NCI-H1092 (cell line): ENCODE measurements at places on chromosomes 13 and 19.

DNA sequence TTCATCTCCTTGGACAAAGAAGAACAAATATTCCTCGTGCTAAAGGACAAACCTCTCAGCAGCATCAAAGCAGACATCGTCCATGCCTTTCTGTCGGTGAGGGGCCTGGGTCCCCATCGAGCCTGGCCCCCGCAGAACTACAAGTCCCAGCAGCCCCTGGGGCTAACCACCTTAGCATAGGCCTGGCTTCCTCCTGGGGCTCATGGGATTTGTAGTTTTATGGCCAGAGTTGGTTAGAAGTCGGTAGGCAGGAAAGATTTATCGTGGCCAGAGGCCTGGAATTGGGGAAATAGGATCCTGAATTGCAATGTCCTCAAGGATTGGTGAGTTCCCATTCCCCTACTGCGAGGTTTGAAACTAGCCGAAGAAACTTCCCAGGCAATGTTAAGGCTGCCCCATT lies 19.6 kb downstream of the TMEM150B start:
- peak; percentile 11 for DNase-seq

DNA sequence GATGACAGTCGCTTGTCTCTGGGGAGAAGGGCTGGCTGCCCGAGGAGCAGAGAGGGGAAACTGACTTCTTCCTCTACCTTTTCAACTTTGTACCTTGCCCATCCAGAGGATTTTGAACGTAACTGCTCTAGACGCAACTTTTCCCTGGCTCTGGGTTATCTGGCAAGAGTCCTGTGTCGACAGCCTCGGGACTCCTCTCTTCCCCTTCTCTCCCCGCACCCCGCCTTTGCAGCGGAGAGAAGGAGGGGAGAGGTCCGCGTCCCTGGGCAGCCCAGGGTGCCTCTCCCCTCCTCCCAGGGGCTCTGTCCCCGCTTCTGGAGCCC lies 574 bp downstream of the SH3GL1 start:
- no peak for DNase-seq

DNA sequence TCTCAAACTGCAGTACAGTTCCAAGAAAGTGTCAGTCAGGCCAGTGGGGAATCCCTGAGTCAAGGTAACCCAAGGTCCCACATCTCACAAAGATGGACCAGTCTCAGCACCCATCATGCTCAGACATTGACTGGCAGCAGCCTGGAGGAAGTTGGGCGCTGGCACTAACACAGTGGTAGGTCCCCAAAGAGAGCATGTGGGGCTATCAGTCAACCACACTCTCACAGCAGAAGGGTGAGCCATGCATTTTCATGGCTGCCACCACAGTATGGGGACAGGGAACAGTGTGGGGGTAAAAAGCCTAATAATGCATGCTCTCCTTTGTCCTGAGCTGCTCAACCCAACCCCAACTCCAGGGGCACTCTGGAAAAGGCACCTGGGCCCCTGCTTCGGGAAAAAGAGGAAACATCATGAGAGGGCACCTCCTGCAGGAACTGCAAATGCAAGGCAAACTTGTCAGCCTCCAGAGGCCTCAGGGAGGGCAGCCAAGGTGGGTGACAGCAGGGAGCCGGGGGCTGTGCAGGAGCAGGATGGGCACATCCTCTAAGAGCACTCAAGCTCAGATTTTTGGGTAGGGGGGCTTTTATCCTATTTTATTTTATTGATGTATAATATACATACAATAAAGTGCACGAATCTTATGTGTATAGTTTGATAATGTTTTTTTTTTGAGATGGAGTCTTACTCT lies 9.5 kb upstream of the PLEKHF1 start:
- DNase-seq = no peak

- no peak for DNase-seq
These were observed 80.0 kb upstream of the FREM2 start for GRCh38 chr13:38606699-38607535.

DNA sequence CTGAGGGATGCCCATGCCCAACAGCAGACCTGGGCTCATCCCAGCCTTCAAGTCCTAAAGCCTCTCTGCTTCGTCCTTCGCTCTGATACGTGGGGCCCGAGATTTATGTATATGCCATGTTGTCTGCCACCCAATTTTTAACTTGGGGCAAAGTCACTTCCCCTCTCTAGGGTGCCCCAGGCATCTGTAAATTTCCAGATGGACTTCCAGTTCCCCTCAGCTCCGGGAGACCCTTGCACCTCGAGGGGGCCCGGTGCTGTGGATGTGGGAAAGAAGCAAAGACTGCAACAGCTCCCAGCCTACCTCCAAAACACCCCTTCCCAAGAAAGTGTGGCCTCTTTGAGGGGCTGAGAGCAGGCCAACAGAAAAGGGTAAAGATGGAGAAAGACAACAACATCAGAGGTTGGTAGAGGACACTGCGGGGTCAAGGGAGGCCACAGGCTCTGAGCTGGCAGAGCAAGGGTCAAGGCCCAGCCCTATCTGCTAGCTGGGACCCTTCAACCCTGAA lies 97.4 kb downstream of the STK24 start:
- no peak for DNase-seq

DNA sequence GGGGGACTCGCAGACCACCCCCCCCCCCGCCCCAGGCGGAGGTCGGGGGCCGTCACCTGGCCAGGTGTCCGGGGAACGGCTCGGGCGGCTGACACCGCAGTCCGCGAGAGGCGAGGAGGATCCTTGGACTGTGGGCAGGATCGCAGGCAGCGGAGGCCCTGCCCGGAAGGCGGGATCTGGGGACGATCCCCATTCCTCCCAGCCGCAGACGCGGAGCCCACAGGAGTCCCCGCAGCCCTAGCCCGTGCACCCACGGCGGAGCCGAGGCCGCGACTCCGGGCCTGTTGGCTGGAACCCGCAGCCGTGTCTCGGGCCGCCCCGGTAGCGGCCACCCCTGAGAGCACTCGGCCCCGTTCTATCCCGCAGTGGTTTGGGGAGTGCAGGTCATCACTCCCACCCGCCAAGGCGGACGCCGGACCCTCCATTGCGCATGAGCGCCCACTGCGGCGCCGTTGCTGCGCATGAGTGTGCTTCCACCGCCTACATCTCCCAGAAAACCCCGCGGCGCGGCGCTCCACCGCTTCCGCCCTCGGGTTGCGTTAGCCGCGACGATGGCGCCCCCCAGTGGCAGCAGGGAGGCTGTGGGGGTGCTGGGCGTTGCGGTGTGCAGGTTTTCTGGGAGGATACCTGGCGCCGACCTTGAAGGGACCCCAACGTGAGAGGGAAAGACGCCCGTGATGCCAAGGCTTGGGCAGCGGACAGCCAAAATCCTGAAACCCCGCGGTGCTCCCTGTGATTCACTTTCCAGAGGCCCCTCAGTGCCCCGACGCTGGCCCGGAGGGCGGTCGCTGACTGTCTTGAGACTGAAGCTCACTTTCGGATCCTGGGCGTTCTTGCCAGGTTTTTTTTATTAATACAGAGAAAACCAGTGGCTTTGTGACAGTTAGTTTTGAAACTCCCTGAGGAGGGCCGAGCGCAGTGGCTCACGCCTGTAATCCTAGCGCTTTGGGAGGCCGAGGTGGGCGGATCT lies 4.4 kb upstream of the ZNF329 start:
- DNase-seq = peak; percentile 77

GRCh38 chr13:50990065-50990817 lies 80.7 kb downstream of the RNASEH2B start:
- DNase-seq = peak; percentile 54

GRCh38 chr13:99442273-99442895 lies 58.9 kb upstream of the TM9SF2 start:
- DNase-seq = peak; percentile 46

- DNase-seq = no peak
These were observed 25.5 kb downstream of the FOXO1 start for GRCh38 chr13:40640845-40641458.

- no peak for DNase-seq
These were observed 107.7 kb upstream of the C1QTNF9B start for GRCh38 chr13:24004971-24005370.

DNA sequence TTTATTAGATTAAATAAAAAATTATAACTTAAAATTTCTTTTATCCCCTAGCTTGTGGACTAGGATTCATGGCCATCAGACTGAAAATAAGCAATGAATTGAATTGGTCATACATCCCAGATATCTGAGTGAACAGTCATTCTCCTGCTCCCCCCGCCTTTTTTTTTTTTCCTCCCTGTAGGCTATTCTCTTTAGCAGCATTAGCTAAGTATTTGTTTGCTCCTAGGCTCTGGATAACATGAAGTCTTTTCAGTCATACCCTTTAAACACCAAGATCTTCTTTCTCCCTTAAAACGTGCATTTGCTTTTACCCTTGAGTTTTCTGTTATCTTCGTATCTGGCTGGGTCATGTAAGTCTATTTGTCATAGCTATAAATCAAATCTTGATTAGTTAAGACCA lies 866.7 kb upstream of the SPRY2 start:
- no peak for DNase-seq

GRCh38 chr19:50383001-50383851 lies 921 bp upstream of the POLD1 start:
- no peak for DNase-seq

- no peak for DNase-seq
These were observed 7.3 kb downstream of the ADPRHL1 start for GRCh38 chr13:113445791-113446487.

GRCh38 chr13:26019251-26019650 lies 32.6 kb downstream of the SHISA2 start:
- no peak for DNase-seq

DNA sequence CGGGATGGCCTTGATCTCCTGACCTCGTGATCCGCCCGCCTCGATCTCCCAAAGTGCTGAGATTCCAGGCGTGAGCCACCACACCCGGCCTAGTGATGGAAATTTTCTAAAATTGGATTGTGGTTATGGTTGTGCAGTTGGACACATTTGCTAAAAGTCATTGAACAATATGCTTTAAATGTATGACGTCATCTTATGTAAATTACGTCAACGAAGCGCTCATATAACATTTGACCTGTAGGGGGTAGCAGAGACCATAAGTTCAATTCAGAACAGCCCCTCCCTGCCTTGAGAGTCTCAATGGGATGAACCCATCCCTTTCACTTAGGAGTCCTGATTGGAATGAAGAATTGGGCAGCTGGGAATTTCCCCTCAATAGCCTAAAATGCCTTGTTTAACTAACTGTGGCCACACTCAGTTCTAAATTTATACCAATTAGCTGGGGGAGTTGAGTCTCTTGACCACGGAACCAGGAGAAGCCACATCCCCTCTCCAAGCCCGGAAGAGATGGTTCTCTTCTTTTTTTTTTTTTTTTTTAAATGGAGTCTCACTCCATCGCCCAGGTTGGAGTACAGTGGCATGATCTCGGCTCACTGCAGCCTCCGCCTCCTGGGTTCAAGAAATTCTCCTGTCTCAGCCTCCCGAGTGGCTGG lies 15.2 kb upstream of the TLE6 start:
- peak; percentile 79 for DNase-seq

DNA sequence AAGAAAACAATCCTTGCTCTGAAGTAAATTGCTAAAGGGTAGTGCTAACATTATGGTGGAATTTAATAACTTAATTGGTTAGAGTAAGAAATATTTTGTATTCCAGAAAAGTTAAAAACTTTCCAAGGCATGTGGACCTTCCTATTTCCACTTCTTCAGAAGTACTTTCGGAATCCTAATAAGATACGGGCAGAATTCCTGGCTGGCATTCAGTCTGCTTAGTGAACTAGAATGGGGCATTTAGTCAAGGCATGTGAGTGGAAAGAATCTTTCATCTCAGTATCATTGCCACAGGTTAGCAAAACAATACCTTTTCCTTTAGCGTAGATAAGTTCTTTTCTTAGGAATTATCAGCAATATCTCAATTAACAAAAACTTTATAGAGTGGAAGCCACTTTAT lies 85.1 kb downstream of the TNFRSF19 start:
- no peak for DNase-seq

DNA sequence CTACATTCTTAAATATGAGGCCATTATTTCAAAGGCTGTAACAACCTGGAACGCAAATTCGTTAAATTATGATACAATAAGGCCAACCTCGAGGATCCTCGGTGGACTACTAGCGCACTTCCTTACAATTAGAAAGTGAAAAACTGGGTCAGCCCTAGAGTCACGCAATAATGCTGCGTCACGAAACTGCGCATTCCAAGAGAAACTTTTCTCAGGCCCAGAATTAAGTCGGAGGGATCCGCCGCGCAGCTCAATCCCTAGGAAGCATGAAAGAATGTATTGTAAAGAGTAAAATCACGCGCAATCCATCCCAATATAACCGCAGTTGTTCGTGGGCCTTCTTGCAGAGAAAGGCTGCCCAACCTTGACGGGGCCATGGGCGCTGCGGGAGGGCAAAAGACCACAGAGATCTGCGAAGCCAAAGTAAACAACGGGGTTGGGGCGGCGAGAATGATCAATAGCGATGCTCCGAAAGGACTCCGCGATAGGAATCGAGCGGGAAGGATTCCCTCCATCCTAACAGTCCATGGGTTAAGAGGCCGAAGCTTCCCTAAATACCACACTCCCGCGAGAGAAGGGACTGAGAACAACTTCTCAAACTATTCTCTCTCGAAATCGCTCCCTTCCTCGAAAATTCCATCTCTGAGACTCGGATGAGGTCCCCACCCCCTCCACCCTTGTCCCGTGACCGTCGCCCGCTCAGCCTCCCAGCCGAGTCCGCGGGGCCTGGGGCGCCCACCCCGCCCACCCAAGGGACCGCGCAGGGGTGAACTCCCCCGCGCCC lies 564 bp downstream of the SPART start:
- no peak for DNase-seq

- DNase-seq = no peak
These were observed 8.4 kb upstream of the CEACAM19 start for GRCh38 chr19:44662691-44663385.

- DNase-seq = no peak
These were observed 568.3 kb upstream of the GPC6 start for GRCh38 chr13:92658293-92658692.

DNA sequence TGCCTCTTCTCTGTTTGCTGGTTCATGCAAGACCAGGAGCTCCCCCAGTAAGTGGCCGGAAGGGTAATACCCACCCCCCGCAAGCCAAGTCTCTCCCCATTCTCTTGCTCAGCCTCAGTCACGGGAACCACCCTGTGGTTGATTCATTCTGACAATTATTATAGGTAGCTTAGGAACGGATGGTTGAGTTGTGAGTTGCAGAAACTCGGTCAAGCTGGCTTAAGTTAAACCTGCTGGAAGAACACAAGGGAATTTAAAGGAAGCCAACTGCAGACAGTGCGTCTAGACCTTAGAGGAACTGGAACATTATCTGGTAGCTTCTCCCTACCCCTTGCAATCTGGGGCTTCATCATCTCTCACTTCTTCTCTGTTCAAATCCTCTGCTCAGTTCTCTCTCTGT lies 8.9 kb downstream of the FPR1 start:
- no peak for DNase-seq

- DNase-seq = peak; percentile 40
These were observed 20.8 kb upstream of the EPHX3 start for GRCh38 chr19:15253061-15253460.

- DNase-seq = no peak
These were observed 27.7 kb upstream of the HIF3A start for GRCh38 chr19:46269101-46269500.
